ENCODE measurements at places on chromosomes 5 and 9.

- DNase-seq, result no peak
Observed at GRCh38 chr5:178425621-178426068, 164.5 kb downstream of the COL23A1 start.

DNA sequence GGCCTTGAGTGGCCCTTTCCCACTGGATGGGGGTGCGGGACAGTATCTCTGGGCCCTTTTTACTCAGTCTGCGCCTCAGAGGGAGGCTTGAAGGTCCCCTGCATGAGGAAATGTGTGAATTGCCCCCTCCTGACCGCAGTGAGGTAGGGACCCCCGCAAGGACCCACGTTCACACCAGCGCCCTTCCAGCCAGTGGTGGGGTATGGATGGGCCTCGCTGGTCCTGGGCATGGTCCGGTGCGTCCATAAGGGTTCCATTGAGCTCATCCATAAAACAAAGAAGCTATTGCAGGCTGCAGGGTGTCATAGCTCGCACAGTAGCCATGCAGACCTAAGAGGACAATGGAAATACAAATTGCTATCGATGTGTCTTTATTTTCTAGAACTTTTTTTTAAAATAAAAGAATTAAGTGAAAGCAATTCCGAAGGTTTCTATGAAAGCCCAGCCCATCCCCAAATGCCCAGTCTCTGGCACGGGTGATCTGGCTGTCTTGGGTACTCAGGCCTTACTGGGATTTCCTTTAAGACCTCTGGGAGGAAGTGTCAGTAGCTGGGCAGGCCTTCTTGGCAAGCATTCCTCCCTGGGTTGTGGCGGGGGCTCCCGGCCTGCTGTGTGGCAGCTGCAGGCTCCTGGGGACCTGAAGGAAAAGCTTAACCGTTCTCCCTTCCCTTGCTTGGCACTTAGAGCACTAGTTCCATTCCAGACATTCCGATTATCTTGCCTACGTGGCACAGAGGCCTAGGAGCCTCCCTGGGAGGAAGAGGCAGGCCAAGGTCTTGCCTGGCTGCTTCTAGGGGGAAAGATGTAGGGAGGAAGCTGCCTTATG is 1.5 kb upstream of the SEMA5A start:
- DNase-seq, result peak; percentile 44

DNA sequence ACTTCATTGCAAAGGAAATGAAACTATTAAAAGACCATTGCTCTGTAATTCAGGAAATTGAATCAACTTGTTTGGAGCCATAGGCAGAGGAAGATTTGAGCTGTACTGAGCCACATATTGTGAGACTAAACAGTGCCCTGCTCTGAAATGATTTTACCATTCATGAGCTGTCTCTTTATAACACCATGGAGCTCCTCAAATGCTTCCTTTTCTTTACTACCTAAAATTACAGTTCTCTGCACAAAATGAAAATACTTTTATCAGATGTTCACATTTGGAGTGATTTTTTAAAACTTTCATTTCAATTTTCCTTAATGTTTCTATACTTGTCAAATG is 97.9 kb downstream of the NLN start:
- no peak for DNase-seq

DNA sequence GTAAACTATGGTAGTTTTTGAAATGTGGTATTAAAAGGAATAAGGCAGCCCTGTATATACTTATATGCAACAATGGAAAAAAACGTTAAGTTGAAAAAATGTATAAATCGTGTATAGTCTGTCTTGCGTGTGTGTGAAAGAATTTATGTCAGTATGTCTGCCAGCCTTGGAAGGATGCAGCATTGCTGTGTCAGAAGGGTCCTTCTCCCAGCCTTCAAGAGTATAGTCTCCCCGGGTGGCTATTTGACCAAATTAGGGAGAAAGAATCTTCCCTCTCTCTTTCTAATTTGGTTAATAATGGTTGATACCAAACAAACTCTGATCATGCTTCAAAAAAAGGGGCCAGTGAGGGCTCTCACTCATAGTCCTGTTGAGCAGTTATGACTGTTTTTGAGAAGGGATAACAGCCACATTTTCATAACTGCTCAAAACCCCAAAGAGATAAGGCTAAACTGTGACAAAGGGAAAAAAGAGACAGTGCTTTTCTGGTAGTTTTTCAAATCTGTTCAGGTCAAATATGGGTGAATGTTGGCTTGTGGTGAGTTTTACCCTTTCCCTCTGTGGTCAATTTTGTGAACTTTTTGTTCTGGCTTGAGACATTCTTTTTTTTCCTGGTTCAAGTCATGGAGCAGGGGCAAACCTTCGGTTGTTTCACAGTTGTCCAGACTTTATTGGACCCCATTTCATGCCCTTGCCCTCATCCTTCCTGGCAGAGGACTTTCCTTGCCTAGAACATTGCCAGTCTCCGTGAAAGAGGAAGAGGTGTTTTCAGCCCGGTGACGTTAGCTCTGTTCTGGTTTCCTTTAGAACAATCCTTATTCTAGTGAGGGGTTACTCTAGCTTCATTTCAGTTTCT is 21.0 kb downstream of the SNX30 start:
- no peak for DNase-seq

DNA sequence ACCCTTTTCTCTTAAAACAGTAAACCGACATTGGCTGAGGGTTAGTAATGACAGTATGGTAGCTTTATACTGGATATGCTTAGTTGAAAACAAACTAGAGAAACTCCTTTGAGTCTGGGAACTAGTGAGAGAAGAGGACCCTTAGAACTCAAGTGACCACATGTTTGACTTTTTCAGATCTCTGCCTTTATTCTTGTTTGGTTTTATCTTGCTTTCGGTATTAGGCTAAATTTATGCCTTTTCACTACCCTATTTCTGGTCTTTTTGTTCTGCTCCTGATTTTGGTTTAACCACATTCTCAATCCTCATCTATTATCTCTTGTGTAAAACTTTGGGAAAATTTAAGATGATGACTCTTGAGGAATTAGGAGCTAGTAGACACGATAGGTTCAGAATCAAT is 11.0 kb downstream of the SNAPC3 start:
- DNase-seq, result no peak

GRCh38 chr9:114484854-114485443 is 20.3 kb downstream of the WHRN start:
- no peak for DNase-seq

GRCh38 chr9:77851882-77852595 is 179.6 kb downstream of the GNAQ start:
- no peak for DNase-seq
